Caki2 (cell line): ENCODE measurements at places on chromosomes 7 and 10. TPM values are rescaled to one million over a fixed set of nuclear protein-coding genes. Genes with fewer than 3 reads are reported as not detected.

The RINT1 gene
- total RNA-seq: 4.8 and 5.7 TPM in 2 replicates

The IFIT1B gene
- total RNA-seq: not detected in 2 replicates

The FUOM gene
- total RNA-seq: 26.6 and 38.3 TPM in 2 replicates

The IFIT2 gene
- 5.9 and 7.9 TPM in 2 replicates for total RNA-seq

DNA sequence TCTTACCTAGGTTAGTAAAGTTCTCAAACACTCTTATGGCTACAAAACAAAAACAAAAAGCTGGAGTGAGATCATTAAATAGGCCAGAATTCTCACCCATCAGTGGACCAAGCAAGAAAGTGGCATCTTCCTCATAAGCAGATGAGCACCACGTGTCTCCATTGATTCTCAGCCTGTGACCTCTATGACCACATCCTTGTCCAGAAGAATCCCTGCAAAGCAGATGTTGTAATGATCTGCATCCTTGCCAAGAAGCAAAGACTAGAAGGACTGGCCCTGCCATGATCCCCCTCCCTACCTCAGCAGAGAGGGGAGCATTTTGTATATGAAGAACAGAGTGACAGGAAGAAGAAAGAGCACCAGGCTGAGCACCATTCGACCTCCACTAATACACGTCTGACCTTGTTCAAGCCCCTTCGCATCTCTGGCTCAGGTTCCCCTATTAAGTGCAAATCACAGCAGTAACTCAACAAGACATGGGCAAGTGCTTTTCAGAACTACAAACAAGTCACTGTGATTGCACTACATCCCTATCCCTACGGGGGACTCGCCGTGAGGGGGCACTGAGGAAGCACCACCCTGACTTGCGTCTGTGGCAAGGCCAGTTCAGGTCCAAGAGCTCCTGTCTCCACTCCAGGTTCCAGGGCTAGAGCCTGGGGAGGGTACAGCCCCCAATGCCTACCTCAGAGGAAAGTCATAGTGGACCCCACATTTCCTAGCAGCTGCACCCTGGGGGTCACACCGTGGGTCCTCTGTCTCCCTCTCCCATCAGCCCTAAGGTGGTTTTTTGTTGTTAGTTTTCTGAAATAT, 22.2 kb upstream of the RASSF4 start:
- no peak for DNase-seq

DNA sequence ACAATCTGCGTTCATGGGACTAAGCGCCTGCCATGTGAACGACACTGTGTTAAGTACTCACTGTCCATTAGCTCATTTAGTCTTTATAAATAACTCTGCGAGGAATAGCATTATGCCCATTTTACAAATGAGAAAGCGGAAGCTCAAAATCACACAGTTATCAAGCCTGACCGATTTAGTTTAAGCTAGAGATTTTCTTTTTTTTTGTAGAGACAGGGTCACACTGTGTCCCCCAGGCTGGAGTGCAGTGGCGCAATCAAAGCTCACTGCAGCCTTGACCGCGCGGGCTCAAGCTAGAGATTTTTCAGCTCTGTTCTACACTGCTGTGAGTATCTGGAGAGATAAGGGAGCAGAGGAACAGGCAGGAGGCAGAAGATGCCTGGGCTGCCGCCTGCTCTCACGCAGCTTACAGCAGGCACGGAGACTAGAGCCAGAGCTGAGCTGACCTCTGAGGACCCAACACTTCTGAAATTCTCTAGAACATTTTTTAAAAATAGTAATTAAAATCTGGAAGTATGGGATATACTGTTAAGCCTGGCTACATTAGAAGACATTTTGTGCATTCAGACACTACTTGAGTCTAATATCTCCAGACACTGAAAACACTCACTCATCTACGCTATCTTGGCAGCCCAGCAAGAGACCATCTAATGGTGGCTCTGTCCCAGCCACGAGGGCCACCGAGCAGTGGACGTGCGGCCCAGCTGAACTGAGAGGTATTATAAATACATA, 38.7 kb downstream of the GNA12 start:
- no peak for DNase-seq

- no peak for DNase-seq
Measured at GRCh38 chr10:52664629-52665028, 108.0 kb downstream of the MBL2 start.

DNA sequence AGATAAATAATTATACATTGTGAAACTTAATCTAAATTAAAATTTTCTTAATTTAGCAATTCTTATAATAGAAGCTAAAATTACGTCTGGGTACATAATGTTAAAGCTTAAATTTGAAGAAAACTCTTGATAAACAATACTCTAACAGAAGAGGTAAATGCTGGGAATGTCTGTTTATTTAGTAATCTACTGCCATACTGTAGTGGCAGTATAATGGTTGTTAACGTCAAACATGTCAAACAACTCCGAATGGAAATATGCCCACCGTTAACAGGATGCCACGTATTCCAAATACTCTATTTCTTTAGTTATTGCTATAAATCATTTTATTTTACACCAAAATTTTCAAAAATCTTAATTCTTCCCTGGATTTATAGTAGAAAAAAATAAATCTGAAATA, 40.0 kb upstream of the PTPN12 start:
- DNase-seq: no peak
